Liver (tissue), 10 donors: ENCODE measurements at places on chromosomes 2 and 18.

DNA sequence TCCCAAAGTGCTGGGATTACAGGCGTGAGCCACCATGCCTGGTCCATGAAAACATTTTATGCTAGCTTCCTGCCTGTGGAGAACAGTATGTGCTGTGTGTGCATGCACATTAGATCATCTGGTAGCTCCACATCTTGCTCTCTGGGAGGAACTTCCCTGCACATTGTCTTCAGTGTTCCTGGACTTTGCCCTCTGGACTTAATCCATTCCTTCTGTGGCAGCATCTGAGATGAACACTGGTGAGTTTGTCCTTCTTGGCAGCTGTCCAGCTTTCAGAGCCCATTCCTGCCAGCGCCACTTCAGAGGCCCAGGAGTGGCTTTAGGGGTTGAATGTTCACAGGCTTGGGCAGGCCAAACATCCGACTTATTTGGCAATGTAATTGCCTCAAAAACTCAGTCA, 65.2 kb downstream of the POU3F3 start:
- DNase-seq = no peak

- DNase-seq = no peak
These were observed 245.6 kb downstream of the TPGS2 start for GRCh38 chr18:36582988-36583745.

DNA sequence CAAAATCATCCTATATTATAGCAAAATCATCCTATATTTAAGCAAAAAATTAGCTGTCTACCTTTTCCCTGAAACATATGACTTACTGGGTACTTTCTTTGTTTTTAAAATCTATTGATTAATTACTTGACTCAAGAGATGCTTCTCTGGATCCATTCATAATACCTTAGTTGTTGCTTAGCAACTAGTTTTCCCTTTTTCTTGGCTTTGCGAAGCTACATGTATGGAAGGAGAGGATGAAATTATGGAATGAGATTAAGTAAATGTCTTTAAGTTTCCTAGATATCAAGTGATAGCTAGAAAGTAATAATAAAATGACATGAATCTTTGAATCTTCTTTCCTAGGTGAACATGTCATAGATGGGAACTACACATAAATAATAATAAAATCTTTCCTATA, 1033.2 kb upstream of the FAM98A start:
- no peak for DNase-seq

DNA sequence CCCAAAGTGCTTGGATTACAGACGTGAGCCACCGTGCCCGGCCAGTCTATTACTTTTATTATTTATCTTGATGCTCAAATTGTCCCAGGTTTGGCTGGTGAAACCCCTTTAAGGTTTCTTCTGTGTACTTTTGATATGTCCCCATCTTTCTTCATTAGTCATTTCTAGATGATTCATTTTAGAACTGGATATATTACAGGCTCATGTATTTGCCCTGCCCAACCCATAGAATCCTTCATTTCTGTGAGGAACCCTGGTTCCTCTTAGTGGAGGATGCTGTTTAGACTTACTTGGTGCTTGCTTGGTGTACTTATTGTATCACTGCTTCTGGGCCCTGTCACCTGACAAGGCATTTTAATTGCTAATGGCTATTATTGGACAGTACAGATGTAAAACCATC, 40.1 kb downstream of the KCMF1 start:
- DNase-seq = no peak

DNA sequence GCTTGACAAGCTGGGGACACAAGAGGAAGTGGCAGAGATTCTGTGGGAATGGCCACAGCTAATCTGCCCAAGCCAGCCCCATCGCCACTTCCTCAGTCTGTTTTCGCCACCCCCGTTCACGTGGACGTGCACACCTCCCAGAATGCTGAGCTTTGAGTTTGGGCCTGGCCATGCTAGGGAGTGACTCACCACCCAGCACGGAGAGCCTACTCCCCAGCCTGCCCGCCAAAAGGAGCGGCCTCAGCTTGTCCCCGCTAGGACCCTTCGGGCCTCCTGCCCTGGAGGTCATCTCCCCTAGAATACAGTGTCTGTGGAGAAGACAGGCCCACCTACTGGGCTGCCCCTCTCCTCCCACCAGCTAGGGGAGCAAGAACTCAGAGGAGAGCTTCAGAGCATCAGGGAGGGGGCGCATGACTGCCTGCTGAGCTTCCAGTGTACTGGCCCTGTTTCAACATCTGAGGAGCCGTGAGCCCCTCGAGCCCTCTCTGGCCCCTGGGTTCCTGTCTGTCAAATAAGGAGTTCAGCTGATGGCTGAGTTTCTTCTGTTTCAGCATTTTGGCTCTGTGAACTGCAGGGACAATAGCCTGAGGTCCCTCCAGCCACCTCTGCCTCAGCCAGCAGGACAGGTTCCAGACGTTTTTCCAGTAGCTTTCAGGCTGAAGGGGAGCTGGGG, 5.1 kb downstream of the SLC35F6 start:
- DNase-seq = no peak

GRCh38 chr2:27306573-27307286, 1.5 kb downstream of the UCN start:
- DNase-seq = no peak

- no peak for DNase-seq
These were observed 508.9 kb upstream of the LRATD1 start for GRCh38 chr2:14123436-14124103.

- DNase-seq = no peak
These were observed 356.7 kb downstream of the TGIF1 start for GRCh38 chr18:3806656-3807055.

GRCh38 chr2:43265001-43265400, 38.6 kb upstream of the ZFP36L2 start:
- no peak for DNase-seq

DNA sequence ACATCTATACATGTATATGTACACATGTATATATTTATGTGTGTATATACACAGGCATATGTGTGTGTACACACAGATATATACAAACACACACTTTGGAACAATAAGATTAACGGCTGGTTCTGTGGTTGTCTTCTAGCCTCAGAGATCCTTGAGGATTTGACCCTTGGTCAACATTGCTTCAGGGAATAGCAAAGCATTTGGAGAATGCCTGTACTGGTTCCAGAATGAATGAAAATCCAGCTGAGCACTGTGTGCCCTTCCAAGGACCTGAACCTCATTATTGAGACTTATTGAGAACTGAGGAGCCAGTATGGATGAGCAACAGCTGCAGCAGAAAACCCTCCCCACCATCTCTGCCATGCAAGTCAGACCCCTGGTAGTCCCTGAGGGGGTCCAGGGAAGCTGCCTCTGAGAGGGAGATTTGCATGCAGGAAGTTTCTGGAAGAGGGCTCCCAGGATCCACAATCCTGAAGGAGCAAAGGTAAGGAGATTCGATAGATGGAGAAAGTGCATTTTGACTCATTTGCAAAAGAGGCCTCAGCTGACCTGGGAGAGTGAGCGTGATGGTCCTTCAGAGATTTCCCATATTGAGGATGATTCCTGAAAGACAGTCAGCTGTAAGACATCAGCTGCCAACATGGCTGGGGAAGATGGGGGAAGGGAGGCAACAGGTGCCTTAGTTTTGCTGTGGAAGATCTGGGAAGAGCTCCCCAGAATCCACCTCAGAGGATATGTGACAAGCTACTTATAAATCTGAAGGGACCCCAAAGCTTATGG, 166.6 kb upstream of the NCKAP5 start:
- DNase-seq = no peak

GRCh38 chr2:239075918-239076758, 228.3 kb downstream of the TWIST2 start:
- DNase-seq = no peak

DNA sequence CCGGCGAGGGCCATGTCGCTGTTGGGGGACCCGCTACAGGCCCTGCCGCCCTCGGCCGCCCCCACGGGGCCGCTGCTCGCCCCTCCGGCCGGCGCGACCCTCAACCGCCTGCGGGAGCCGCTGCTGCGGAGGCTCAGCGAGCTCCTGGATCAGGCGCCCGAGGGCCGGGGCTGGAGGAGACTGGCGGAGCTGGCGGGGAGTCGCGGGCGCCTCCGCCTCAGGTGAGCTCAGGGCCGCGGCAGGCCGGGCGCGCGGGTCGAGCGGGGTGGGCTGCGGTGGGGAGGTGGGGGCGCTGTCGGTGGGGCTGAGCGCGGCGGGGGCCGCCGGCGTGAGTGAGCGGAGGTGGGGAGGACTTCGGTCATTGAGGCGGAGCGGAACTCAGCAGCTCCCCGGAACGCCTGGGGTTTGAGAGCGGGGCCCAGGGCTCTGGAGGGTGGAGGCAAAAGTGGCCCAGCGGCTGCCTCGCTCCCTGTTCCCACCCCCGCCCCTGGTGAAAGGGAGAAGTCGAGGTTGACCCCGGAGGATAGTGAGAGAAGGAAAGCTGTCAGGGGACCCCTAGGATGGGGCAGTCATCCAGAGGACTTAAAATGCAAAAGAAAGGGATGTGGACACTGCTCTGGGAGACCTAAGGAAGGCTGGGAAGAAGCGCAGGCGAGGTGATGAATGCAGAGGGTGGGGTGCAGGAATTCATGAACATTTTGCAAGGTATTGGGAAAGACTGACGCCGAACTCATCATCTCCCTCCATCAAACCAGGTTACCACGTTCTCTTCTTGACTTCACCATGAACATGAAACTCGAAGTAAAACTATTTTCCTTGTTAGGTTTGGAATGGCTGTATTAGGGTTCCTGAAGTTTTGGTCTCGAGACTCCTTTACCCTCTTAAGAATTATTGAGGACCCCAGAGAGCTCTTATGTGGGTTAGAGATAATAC, 633 bp downstream of the MALT1 start:
- DNase-seq = peak; percentile 58

- DNase-seq = no peak
These were observed 352.6 kb upstream of the DLGAP1 start for GRCh38 chr18:4807604-4808293.
